ENCODE measurements at places on chromosomes 13 and 19.

- no peak for DNase-seq
Measured at GRCh38 chr19:44851427-44851826, 5.3 kb downstream of the NECTIN2 start.

DNA sequence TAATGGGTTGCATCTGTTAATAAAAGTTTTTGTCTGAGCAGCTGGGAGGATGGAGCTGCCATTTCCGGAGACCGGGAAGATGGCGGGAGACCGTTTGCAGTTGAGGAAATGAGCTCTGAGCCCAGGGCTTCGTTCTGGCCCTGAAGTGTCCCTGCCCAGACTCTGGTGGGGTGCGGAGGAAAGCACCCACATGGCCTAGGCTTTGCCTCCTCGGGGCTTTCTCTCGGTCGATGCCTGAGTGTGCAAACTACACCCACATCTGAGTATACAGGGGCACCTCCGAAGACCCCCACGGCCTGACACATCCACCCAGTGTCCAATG lies 15.6 kb upstream of the NANOS3 start:
- no peak for DNase-seq

- DNase-seq: no peak
Measured at GRCh38 chr13:29503041-29503837, 92.2 kb downstream of the SLC7A1 start.

GRCh38 chr13:79081942-79082341 lies 324.1 kb downstream of the RBM26 start:
- no peak for DNase-seq

DNA sequence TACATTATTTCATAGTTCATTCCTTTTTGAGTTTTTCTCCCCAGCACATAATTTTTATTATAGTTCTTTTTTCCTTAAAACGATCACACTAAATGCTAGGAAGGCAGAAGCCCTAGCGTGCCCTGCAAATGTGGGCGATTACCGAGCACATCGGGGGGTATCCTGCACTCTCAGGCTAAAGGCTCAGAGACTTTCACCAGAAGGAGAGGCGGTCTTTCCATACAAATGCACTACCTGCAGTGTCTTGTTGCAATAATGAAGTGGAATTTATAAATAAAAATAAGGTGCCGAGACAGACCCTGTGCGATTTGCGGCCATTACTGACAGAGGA lies 29.3 kb upstream of the SPACA7 start:
- no peak for DNase-seq

DNA sequence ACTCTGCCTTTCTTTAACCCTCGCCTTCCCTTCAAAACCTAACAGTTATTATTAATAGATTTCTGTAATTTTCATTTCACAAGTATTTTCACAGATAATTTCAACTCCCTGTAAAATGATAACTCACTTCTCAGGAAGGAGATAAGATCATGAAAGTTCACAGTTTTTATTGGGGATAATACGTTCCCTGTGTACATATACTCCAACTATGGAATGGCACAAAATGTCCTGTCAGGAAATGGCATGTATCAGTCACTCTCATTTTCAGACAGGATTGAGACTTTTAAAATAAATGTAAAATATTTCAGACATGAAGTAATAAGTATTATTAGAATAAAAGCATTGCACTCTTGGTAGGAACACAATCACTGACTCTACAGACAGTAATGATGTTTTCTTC lies 932 bp upstream of the TRAPPC2B start:
- DNase-seq: no peak

GRCh38 chr19:5200844-5201243 lies 139.8 kb downstream of the PTPRS start:
- DNase-seq: no peak

DNA sequence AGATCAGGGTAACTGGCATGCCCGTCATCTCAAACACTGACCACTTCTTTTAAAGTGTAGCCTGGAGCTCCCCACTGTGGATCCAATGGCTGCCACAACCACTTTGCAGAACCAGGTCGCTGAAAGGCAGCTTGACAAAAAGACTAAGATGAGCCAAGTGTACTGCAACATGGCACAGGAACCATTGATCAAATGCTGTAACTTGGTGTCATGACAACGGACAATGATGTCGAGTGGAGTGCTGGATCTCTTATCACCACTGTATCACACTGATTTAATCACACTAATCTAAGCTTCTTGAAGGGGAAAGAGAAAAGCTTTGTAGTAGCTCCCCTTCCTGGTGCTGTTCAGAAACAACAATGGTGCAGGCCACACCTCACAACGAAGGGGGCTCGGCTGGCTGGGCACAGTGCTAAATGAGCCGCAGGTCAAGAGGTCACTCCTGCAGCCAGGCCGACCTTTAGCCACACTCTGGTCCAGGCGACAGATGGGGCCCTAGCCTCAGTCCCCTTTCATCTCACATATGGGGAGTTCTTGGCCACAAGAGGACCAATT lies 2.2 kb upstream of the TNFRSF19 start:
- no peak for DNase-seq

GRCh38 chr19:29021232-29021916 lies 191.6 kb downstream of the UQCRFS1 start:
- no peak for DNase-seq

GRCh38 chr19:39516270-39516669 lies 1.3 kb downstream of the SELENOV start:
- no peak for DNase-seq

- DNase-seq: no peak
Measured at GRCh38 chr19:11166281-11167142, 10.9 kb upstream of the SPC24 start.

GRCh38 chr19:42028304-42029216 lies 34.5 kb upstream of the ATP1A3 start:
- no peak for DNase-seq

DNA sequence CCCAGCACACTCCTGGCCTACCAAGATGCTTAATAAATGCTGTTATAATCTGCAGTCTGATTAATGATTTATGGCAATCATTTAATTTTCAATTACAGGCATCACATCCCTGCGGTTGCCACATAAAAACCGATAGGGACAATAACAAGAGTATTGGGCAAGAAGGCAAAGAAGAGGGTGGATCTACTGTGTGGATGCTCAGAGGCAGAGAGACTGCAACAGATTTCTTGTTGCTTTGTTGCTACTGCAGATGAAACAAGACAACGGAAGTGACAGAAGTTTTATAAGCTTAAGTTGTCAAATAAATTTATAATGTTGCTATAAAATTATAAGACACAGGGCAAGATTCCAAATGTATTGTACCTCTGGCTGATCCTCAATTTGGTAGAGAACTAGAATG lies 154.8 kb downstream of the ABCC4 start:
- DNase-seq: no peak
